ENCODE measurements at places on chromosomes 12 and 14. TPM values are rescaled to one million over a fixed set of nuclear protein-coding genes. Genes with fewer than 3 reads are reported as not detected.

The GYS2 gene
- not detected for total RNA-seq

DNA sequence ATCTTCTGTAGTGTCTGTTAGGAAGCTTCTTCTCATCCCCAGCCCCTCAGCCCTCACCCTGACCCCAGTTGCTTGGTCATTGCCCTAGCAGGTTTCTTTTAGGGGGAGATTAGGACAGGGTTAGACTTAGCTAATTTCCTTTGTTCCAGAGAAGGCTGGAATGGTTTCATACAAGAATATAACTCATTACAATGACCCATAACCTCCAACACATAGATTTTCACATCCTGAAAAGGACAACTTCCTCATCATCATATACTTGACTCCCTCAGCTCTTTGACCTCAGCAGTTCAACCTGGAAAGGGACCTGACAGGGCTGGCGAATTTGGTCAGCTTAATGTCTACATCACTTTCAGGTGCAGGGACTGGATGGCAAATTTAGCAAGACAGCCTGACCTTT, 8.0 kb upstream of the BHLHE41 start:
- no peaks in the 10 kb centered on the region for H3K36me3 ChIP-seq
- H3K27me3 ChIP-seq: peaks cover 37% of the 10 kb centered on the region
- H3K4me1 ChIP-seq: peaks cover 26% of the 10 kb centered on the region
- no peak overlapping the region for H3K4me3 ChIP-seq
- DNase-seq: no peak

GRCh38 chr14:103260629-103261124, 73.4 kb upstream of the EIF5 start:
- peaks cover 2% of the 10 kb centered on the region for H3K36me3 ChIP-seq
- no peaks in the 10 kb centered on the region for H3K27me3 ChIP-seq
- H3K4me1 ChIP-seq: peaks cover 15% of the 10 kb centered on the region
- H3K4me3 ChIP-seq: no peak overlapping the region
- no peak for DNase-seq
- no peak overlapping the region for H3K27ac ChIP-seq

DNA sequence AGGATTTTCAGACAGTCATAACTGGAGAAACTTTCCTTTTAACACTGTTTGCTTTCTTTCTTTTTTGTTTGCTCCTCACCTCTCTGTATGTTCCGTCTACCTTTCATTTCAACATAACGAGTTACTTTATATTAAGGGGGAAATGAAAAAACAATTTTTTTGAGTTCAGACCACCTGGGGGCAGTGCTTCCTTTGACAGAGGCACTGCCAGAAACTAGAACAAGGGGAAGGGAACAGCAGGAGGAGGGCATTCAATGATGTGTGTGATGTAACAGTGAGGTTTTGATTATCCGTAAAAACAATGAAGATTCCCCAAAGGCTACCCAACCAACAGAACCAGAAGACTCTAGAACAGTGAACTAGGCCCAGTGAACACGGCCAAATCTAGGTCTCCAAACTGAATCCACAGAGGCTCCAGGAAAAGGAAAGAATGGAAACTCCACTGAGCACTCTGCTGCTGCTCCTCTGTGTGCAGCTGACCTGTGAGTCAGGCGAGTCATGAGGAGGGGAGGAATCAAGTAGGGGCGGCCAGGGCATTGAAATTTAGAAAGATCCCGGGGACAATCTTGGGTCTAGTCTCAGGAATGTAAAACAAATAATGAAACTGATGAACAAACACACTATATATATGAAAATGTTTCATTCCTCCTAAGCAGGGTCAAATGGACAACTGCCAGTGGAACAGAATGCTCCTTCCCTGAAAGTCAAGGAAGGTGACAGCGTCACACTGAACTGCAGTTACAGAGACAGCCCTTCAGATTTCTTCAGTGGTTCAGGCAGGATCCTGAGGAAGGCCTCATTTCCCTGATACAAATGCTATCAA, 323.5 kb downstream of the DAD1 start:
- H3K36me3 ChIP-seq: no peaks in the 10 kb centered on the region

- no peaks in the 10 kb centered on the region for H3K36me3 ChIP-seq
- peak overlapping the region; percentile 79 for H3K4me3 ChIP-seq
- no peak overlapping the region for H3K27ac ChIP-seq
- peak; percentile 90 for DNase-seq
These were observed 52.3 kb upstream of the TMEM263 start for GRCh38 chr12:106903241-106903945.

DNA sequence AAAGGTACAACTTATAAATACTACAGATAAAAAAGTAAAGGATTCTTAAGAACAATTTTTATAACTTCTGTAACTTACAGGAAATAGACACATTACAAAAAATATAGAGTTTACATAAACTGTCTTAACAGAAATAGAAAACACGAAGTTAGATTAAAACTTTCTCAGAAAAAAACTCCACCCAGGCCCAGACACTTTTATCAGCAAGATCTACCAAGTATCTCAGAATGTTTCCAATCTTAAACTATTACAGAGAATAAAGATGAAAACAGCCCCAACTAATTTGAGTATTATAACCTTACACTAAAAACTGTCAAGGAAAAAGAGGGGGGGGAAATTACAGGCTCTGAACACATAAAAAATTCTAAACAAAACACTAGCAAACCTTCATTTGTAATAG, 8.2 kb downstream of the ZFC3H1 start:
- H3K36me3 ChIP-seq: peaks cover 26% of the 10 kb centered on the region
- no peaks in the 10 kb centered on the region for H3K27me3 ChIP-seq
- no peaks in the 10 kb centered on the region for H3K4me1 ChIP-seq
- H3K4me3 ChIP-seq: no peak overlapping the region

The C12orf54 gene
- not detected for total RNA-seq

GRCh38 chr14:67965696-67966095, 146.1 kb downstream of the RAD51B start:
- H3K27ac ChIP-seq: no peak overlapping the region
- H3K4me1 ChIP-seq: peaks cover 10% of the 10 kb centered on the region
- no peak overlapping the region for H3K4me3 ChIP-seq
- no peaks in the 10 kb centered on the region for H3K27me3 ChIP-seq
- H3K36me3 ChIP-seq: peaks cover 30% of the 10 kb centered on the region
- DNase-seq: no peak

DNA sequence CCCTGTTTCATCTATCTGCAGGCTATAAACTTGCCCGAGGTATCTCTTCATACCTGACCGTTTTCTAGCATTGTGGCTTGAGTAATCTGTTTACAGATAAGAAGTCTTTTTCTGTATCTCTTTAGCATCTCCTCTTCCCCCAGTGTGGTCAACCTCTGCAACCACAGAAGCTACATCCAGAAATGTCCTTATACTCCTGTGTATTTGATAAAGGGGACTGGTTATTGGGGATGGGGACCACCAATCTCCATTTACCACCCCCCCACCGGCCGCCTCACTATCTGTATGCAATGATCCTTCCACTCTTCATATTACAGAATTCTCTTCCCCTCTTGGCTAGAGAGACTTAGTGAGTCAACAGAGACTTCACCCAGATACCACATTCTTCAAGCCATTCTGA, 3.4 kb upstream of the RPAP3 start:
- no peak overlapping the region for H3K27ac ChIP-seq
- H3K4me3 ChIP-seq: no peak overlapping the region
- no peak for DNase-seq

The NUMB gene
- 42.0 TPM for total RNA-seq

- H3K36me3 ChIP-seq: peaks cover 3% of the 10 kb centered on the region
- H3K27me3 ChIP-seq: no peaks in the 10 kb centered on the region
- no peak overlapping the region for H3K4me3 ChIP-seq
- no peak for DNase-seq
- H3K27ac ChIP-seq: peak overlapping the region; percentile 88
These were observed 11.1 kb upstream of the FOXN3 start for GRCh38 chr14:89428173-89428523.

DNA sequence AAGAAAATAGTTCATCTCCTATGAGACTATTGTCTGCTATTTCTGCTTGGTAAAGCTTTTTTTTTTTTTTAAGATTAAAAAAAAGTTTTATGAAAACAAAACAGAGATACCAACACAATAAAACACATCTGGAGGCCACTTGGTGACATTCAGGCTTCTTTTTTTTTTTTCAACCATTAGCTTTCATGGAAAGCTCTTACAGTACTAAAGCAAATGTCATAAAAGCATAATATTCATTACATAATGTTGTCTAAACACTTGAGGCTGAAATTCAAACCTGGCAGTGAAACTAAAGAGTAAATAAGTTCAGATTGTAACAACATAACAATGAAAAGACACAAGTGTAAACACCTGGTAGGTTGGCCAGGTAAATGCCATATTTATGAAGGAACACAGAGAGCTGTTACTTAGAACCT, 14.7 kb downstream of the PRICKLE1 start:
- no peaks in the 10 kb centered on the region for H3K36me3 ChIP-seq
- no peaks in the 10 kb centered on the region for H3K27me3 ChIP-seq
- no peak overlapping the region for H3K27ac ChIP-seq
- peaks cover 24% of the 10 kb centered on the region for H3K4me1 ChIP-seq
- no peak for DNase-seq
- H3K4me3 ChIP-seq: no peak overlapping the region

DNA sequence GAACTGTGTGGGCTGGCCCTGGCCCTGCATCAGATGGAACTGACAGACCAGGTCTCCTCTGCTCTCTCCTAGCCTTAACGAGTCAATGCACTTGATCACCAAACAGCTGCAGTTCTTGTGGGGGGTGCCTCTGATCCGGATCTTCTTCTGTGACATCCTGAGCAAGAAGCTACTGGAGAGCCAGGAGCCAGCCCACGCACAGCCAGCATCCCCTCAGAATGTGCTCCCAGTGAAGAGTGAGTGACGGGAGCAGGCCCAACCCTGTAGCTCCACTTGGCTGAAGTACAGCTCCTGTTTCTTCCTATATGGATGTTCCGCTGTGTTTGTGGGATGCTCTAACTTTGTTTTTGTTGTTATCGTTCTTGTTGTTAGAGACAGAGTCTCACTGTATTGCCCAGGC, 23.9 kb downstream of the UBE3B start:
- H3K4me3 ChIP-seq: no peak overlapping the region

DNA sequence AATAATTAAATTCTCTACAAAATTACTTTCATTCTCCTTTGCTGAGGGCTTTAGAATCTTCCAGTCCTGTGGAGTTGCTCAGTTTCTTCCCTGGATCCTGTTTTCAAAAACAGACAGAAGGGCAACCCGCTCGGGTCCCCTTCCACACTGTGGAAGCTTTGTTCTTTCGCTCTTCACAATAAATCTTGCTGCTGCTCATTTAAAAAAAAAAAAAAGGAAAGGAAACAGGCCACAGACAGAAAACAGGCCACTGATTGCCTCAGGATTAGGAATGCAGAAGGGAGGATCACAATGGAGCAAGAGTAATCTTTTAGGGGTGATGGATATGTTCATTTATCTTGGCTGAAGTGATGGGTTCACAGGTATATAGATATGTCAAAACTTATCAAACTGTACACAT, 29.5 kb upstream of the HIGD1C start:
- H3K4me3 ChIP-seq: no peak overlapping the region
- no peaks in the 10 kb centered on the region for H3K27me3 ChIP-seq
- H3K27ac ChIP-seq: peak overlapping the region; percentile 86
- no peak for DNase-seq

GRCh38 chr12:109609342-109609741, 35.7 kb downstream of the MVK start:
- H3K4me3 ChIP-seq: no peak overlapping the region
- H3K36me3 ChIP-seq: no peaks in the 10 kb centered on the region
- H3K27me3 ChIP-seq: no peaks in the 10 kb centered on the region
- H3K27ac ChIP-seq: no peak overlapping the region
- peaks cover 4% of the 10 kb centered on the region for H3K4me1 ChIP-seq
